ENCODE measurements at places on chromosomes 7 and 10.

DNA sequence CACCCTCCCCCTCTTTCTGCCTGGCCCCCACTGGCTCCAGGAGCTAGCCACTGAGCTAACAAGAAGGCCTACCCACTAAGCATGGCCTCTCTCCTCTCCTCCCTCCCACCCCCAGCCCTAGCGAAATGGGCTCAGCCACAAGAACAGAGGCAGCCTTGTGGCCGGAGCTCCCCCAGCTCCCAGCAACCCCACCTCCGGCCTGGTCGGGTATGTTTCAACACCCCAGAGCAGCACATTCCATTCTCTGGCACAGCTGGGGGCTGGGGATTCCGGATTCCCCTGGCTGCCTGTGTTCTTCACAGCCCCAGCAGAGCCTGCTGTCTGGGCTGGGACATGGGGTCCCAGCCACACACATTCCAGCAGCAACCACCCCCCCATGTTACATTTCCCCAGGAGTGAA is 9.0 kb downstream of the SFRP5 start:
- no peak for DNase-seq

DNA sequence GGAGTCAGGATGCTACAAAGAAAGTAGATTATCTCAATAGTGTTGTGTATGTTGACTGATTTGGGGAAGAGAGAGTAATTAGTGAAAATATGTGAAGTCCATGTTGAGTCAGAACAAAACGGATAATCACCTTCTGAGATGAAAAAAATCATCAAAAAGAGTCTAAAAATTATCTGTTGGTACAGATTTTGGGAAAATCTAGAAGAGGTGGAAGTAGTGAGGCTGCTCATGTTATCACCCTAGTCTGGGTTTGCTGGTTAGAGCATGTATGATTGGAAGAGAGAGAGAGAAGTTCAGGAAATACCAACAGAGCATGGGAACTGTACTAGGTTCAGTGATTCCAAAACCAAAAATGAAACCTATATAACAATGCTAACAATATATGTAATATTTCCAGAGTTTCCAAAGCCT is 12.3 kb downstream of the RPA3 start:
- no peak for DNase-seq

DNA sequence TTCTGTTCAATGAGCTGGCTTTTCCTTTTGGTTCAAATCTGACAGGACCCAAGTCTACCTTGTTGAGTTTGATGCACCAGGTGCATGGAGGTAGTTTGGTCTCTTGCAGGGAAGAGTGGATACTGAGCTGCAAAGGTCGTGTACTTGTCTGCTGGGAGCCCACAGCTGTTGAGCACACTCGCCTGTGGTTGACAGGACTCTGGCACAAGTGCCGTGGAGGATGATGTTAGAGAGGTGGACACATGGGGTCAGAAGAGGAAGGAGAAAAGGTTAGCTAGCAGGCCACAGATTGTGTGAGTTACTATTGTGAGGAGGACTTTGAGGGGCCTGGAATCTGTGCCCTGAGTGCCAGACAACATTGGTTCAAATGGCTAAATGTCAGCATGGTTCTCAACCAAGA is 197.3 kb downstream of the CREB5 start:
- no peak for DNase-seq

GRCh38 chr10:71515531-71516172 is 118.9 kb downstream of the CDH23 start:
- DNase-seq, result no peak

DNA sequence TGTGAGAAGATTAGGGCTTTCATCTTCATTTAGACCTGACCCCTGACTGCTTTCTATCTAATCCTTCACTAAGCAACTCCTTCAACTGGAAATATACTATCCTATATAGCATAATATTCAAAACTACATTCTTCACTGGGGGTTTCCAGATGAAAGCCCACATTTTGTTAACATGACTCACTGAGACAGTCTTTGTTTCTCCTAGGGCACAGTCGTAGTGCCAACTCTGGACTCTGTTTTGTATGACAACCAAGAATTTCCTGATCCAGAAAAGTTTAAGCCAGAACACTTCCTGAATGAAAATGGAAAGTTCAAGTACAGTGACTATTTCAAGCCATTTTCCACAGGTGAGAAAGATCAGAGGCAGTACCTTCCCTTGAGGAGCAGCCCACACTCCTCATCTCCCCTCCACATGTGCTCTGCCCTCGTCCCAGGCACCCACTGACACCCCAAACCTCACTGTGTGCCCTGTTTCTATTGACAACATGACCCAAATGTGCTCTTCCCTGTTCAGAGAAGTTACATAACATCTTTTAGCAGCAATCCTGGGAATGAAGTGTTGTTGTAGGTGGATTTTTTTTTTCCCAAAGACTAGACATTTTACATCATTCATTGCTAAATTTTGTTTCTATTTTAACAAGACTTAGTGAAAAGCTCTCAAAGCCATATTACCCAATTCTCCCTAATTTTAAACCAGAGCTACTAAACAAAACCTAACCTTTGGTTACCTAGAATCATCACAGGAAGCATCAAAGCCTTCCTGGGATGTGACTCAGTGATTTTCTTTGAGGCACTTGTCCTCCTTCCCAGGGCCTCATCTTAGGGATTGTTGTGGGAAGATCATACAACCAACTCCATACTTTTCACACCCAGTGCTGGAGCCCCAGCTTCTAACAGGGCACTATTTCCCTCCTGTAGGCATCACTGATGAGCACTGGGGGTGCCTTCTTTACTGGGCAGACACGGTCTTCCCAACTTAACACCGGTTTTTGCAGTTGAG is 10.7 kb downstream of the CYP2E1 start:
- DNase-seq, result no peak

- no peak for DNase-seq
These were observed 2.4 kb downstream of the SFMBT2 start for GRCh38 chr10:7408291-7409044.

DNA sequence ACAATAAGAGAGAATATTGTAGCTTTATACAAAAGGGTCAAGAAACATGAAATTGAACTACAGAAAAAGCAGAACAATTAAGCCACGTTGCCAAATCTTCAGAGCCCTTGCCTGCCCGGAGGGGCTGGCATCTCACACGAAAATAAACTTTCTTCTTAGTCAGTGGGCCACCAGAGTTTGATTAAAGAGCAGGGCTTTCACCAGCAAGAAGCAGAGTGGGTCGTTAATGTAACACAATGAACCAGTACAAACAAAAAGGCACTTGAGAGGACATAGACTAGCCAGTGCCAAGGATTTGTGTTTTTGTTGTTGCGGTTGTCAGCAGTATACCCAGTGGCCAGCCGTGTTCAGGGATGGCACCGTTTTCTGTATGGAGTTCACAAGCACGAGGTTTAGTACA is 155.4 kb downstream of the NRP1 start:
- DNase-seq, result no peak

- DNase-seq, result no peak
These were observed 966 bp downstream of the FBH1 start for GRCh38 chr10:5891009-5891408.

Data from esophagus squamous epithelium (tissue), 5 donors.